Cortex of kidney (tissue), 1 donor: ENCODE measurements at places on chromosomes 4 and X.

DNA sequence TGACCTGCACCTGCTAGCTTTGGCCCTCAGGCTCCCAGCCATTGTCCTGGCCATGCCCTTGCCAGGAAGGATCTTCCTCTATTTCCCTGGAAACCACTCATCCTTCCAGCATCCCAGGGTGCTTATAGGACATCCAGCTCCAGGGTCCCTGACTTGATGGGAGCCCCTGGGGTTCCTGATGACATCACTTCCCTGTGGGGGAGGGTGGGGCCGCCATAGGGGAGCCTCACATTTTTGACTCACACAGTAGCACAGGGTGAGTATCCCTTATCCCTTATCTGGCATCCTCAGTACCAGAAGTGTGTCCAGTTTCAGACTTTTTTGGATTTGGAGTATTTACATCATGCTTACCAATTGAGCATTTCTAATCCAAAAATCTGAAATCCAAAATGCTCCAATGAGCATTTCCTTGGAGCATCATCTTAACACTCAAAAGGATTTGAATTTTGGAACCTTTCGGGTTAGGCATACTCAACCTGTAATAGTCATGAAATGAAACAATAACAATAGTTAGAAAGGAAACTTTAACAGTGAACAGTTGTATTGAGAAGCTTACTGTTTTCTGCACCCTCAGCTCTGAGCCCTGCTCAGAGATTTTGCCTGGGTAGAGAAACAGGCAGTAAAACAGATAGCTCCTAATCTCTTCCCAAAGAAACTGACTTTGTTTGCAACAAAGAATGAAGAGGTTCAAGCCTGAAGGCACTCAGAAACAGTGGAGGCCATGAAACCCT, 22.1 kb downstream of the TNIP2 start:
- DNase-seq = no peak

DNA sequence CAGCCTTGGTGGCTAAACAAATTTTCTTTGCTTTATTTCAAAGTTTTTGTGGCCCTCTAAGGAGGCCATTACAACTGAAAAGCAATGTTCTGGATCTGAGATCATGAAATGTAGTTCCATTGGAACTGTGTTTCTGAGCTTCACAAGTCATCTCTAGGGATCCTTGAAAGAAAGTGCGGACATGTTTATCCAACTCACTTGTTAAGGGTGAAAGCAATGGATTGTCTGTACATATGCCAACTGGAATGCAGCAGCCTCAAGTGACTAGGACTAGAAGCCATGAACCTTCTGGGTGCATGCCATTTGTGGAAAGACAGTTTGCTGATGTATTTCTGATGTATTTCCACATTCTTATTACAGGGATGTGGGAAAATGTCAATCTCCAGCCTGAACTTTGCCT, 36.7 kb upstream of the KLHL13 start:
- DNase-seq = no peak

GRCh38 chr4:185307136-185307950, 88.4 kb downstream of the LRP2BP start:
- DNase-seq = no peak

GRCh38 chr4:145755802-145756201, 75.9 kb downstream of the C4orf51 start:
- DNase-seq = no peak
